ENCODE measurements at places on chromosomes 7 and 10. TPM values are rescaled to one million over a fixed set of nuclear protein-coding genes. Genes with fewer than 3 reads are reported as not detected.

- no peaks in the 10 kb centered on the region for H3K4me1 ChIP-seq
- DNase-seq: no peak
- H3K4me3 ChIP-seq: no peak overlapping the region
These were observed 329.3 kb downstream of the ELMO1 start for GRCh38 chr7:37119296-37119860.

- no peak for DNase-seq
- H3K27ac ChIP-seq: no peak overlapping the region
- H3K36me3 ChIP-seq: no peaks in the 10 kb centered on the region
- no peak overlapping the region for H3K4me3 ChIP-seq
- H3K4me1 ChIP-seq: no peaks in the 10 kb centered on the region
These were observed 68.0 kb downstream of the CXCL12 start for GRCh38 chr10:44316922-44317215.

DNA sequence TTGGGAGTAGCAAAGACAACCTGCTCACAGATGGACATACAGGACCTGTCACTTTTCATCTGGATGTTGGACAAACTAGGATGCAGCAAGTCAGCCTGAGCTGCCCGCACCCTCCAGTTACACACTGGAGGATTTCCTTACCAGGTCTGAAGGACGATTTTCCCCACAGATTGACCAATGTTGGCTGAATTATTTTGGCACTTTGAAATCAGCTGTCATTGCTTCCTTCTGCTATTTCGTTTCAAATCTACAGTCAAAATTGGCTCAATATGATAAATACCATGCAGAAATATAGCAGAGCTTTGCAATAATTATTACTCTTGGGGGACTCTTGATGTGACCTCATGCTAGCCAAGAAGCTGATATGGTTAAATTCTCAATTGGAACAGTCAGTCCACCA is 2.5 kb downstream of the CLRN3 start:
- no peak for DNase-seq
- peaks cover 16% of the 10 kb centered on the region for H3K4me1 ChIP-seq

GRCh38 chr7:86991093-86991769 is 68.2 kb downstream of the ELAPOR2 start:
- H3K36me3 ChIP-seq: no peaks in the 10 kb centered on the region
- no peak for DNase-seq
- no peak overlapping the region for H3K27ac ChIP-seq
- H3K4me3 ChIP-seq: no peak overlapping the region
- no peaks in the 10 kb centered on the region for H3K4me1 ChIP-seq
- H3K27me3 ChIP-seq: no peaks in the 10 kb centered on the region

GRCh38 chr10:91955114-91955513 is 31.5 kb downstream of the BTAF1 start:
- no peak overlapping the region for H3K27ac ChIP-seq
- no peak overlapping the region for H3K4me3 ChIP-seq
- no peaks in the 10 kb centered on the region for H3K27me3 ChIP-seq
- peaks cover 79% of the 10 kb centered on the region for H3K36me3 ChIP-seq
- no peak for DNase-seq
- H3K4me1 ChIP-seq: no peaks in the 10 kb centered on the region

The DYDC2 gene
- not detected for total RNA-seq
